CD8-positive, alpha-beta memory T cell (primary cell): ENCODE measurements at places on chromosomes 2 and 18.

DNA sequence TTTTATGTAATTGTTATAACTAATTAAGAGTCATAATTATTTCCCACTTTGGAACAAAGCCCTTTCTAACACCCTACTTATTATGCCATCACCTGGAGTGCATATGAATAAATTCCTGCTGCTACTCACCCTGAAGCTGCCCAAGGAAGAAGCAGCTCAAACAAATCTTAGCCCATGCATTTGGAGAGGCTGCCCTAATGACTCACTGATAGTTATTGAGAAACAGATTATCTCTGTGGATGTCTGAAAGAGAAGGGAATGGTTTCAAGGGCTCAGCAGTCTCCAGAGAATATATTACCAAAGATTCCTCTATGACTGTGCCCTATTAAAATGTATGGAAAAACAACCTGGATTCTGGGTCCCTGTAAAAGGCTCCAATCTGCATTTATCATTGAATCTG lies 81.0 kb downstream of the GPR39 start:
- no peak for DNase-seq

GRCh38 chr2:204177977-204178522 lies 241.5 kb downstream of the ICOS start:
- peak; percentile 41 for DNase-seq

DNA sequence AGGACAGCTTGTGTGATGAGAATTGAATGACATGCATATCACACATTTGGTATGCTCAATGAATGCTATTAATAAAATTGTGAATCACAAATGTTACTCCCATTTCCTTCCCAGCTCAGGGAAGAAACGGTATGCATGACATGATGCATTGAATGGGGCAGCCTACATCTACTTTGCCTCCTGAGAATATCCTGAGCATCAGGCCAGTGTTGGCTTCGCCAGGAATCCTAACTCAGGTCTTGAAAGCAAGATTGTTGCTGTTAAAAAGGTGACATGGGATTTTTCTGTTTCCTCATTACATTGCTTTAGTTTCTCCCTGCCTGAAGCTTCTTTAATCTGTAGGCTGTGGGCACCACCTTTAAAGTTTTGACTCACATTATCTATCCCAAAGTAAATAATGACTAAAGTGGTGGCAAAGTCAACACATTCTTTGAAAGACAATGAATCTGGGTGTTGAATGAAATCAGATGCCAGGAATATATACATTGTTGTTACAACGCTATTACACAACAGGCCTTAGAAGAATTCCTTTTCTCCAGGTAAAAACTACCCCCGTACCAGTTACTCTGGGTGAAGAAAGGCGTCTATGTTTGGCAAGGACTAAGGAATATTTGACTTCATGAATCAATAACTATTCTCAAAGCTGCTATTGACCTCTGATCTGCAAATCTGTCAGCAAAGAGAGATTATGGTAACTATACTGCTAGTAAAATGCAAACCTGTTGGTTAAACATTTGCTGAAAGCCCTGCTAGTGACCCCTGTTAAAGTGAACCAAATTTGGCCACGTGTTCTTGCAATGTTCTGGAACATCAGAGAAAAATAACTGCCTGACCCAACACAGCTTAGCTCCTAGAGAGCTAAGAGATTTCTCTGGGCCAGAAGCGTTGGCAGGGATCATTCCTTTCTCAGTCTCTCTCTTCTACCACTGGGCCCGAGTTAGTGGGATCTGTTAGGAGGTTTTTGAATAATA lies 30.5 kb upstream of the NEDD4L start:
- DNase-seq = no peak

DNA sequence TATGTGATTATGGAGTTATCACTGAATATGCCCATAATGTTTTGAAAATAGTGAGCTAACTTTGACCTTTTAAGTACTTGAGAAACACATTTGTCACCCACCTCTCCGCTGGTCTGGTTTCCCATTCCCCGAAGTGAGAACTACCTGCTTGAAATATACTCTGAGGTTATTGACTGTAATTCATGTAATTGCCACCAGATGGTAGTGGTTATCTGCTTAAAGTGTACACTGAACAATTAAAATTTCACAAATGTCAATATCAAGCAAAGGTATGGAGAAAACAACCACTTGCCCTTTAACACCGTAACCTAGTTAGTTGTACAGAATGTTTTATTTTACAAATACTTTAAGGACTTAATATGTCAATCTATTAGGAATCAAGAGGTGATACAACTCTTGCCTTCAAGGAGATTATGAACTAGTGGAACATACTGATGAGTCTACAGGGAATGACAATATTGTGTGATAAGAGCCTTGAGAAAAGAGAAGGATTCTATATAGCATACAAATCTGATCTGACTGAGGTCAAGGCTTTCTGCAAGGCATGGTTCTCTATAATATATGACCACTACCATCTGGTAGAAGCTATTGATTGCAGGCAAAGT lies 316.8 kb upstream of the KCNH7 start:
- no peak for DNase-seq

DNA sequence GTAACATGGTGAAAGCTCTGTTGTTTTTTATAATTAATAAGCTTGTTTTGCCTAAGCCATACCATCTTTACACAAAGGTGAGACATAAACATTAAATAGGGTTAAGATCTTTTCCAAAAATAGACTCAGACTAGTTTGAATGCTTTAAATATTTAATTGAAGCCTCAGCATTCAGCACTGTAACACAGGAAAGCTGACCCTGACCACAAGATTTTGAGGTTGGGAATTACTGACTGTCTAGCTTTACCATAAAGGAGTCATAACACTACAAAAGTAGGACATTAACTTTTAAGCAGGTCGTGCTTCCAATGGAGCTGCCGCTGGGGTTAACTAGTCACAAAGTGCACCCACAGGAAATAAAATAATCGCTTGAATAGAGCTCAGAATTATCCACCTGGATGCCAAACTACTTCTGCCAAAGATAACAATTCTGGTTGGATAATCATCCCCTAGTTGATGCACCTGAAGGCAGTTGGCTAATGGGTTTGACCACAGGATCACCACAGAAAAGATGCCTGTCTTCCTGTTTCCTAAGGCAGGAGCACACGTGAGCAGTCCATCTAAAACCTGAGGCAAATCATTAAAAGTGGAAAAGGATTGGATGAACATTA lies 106.2 kb downstream of the COBLL1 start:
- DNase-seq = no peak

DNA sequence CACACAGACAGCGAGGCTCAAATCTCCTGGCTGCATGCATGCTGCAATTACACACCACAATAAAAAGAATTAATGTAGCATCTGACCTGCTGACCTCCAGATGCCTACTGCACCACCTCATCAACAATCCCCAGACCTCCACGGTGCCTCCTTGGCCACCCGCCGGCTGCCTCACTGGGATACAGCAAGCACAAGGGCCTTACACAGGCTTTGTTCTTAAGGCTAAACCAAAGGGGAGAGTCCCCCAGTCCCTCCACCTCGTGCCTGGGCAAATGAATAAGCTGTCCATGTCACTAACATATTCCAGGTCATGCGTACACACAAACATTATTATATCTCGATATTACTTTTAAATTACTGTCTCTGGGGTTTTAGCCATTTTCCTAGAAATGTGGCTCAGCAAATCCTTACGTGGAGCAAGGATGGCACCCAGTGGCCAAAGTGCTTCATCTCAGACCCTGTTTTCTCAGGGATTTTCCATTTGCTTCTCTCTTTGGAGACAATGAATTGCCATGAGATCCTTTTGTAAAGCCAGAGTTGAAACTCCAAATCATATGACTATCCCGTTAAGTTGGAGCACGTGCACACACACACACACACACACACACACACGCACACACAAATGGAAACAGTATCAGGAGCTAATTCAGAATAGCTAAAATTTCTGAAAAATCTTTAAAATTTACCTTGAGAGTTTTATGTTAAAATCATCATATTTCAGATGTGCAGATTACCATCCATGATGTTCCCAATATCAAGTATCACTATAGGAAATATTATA lies 313.8 kb downstream of the PDE11A start:
- no peak for DNase-seq

- peak; percentile 6 for DNase-seq
Observed at GRCh38 chr18:67104700-67105284, 411.7 kb downstream of the DSEL start.

DNA sequence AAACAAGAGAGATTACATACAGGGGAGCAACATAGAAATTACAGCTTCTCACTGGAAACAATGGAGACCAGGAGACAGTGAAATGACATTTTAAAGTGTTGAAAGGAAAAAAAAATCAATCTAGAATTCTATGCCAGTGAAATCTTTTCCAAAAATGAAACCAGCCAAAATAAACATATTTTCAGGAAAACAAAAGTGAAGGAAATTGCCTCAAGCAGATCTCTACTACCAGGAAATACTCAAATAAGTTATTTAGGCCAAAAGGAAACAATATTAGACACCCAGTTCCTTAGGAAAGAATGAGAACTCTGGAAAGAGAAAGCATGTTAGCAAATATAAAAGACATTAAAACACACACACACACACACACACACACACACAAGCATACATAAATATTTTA lies 339.9 kb upstream of the NCKAP5 start:
- no peak for DNase-seq

DNA sequence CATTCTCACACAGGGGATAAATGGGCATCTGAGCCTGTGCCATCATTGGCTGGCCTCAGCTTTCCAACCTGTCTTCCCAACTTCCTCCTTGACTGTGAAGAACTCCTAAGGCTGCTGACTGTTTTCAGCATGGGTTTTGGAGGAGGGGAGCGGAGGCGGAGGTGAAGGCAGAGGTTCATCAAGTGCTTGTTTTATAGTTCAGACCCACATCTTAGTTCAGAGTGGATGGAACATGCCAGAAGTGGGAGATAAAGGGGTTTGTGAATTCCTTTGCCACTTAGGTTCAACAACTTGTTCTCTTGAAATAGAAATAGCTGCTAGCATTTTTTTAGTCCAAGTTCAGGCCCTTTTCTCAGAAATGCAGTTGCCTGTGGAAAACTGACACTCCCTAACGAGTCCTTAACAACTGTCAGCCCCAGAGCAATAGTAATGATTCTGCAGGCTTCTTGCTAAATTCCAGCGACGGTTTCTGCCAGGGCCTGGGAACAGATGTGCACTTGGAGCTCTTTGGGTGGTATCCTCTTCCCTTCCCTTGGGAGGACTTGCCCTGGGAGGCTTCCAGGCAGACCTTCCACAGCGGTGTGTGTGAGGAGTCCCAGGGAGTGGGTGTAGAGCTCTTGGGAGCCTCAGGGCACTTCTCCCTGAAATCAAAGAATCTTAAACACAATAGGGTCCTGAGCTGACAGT lies 30.1 kb upstream of the ITGA6 start:
- no peak for DNase-seq

DNA sequence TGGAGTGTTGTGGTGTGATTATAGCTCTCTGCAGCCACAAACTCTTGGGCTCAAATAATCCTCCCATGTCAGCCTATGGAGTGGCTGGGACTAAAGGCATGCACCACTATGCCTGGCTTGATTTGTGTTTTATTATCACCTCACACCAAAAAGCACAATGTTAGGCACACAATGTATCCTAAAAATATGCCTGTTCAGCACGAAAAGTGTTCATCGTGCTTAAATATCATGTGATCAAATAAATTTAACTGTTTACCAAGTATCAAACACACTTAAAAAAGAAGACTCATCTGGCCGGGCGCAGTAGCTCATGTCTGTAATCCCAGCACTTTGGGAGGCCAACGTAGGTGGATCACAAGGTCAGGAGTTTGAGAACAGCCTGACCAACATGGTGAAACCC lies 5.6 kb downstream of the CCT4 start:
- DNase-seq = no peak

DNA sequence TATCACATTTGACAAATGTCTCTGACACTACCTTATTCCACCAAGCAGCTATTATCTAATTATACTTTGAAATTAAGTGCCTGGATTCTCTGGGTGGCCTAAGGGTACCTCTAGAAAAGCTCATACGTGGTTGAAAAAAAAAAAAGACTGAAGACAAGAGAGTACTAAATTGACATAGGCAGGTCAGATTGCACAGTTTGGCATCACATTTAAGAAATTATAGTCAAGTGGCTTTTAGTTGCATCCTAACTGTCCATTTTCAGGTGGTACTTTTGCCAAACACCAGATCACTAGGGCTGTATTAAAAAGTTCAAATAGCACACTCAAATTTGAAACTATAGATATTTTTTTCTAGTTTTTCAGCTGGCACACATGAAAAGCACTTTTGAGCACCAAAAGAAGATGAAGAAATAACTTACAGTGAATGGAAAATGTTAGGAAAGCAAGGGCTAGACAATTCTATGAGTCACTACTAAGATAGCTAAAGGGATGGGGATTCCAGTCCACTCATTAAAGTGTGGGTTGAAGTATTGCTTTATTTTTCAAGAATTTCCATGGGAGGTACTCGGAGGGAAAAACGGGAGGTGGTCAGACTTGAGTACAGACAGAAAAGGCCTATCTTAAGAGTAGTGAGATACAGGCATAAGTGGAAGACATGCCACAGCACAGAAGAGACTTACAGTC lies 106.5 kb upstream of the COL5A2 start:
- no peak for DNase-seq

DNA sequence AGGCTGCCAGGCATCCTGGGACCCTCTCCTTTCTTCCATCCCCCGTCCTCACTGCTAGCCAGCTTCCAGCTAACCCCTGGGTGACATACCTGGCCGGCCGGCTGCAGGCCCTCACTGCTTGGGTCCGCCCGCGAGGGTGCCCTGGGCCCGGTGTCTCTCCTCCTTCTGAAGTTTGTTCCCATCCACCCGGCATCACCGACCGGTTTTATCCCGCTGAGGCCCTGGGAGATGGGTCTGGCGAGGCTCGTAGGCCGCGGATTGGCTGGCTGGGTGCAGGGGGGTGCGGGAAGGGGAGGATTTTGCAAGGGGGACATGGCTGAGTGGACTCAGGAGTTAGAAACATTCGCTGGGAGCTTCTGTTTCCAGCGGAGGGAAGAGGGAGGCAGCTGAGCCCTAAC lies at the start of gene PAX8:
Gene PAX8, minus strand, starts transcription at position 180 of the 398 bp plus-strand sequence. CDS start 527 bp downstream, outside the sequence.
- no peak for DNase-seq

DNA sequence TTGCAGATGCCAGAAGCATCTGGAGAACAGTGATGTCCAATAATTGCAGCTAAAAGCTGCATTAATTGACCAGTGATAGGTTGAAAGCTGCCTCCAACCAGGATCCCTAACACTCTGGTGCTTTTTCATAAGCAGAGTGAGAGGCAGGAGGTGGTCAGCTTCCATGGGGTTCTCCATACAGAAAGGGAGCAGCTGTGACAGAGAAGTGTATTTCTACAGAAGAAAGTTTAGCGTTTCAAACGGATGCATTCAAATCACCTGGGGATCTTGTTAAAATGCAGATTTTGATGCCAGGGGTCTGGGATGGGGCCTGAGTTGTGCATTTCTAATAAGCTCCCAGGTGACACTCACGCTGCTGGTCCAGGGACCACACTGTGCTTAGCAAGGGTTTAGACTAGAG lies 216.5 kb upstream of the NRP2 start:
- DNase-seq = no peak

GRCh38 chr2:179917272-179917671 lies 55.9 kb upstream of the ZNF385B start:
- DNase-seq = no peak

GRCh38 chr18:37362158-37362890 lies 203.3 kb downstream of the CELF4 start:
- no peak for DNase-seq

DNA sequence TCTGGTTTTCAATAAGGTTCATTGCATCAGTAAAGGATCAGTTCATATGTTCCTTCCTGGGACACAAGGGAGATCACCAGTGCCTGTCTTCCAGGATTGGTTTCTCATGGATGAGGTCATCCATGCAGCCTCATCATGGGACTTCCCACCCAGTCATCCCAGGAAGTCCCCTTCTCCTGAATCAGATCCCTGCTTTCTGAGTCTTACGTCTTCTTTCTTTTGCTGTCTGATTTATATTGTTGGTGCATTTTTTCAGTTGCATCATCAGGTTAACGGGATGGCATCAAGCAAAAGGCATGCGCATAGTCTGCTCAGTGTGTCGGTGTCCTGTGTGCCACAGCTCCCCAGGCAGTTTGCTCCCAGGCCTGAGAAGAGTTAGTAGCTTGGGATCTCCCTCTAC lies 105.9 kb downstream of the SOX11 start:
- DNase-seq = no peak
